ENCODE measurements at places on chromosomes 13 and 19.

DNA sequence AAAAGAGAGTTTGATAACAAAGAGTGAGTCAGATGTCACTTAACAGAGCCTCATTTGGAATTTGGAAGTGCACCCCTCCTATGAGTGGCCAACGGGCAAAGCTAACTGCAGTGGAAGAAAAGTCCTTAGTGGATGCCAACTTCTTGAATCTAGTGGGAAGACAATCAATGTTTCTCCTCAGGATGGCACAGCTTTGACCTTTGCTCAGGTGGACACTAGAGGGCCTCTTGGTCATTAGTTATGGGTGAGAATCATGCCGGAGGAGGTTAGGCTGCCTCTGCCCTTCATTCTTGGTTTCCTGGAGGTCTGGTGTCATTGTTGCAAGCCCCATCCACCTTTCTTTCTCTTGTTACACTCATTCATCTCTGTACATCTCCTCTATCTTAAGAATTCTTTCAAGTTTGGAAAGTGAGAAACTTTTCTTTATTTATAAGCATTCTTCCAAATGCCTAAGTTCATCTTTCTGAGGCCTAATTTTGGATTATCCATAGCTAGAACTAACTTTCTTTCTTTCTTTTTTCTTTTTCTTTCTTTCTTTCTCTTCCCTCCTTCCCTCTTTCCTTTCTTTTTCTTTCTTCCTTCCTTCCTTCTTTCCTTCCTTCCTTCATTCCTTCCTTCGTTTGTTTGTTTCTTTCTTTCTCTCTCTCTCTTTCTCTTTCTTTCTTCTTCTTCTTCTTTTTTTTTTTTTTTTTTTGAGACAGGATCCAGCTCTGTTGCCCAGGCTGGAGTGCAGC is 327.2 kb upstream of the TSHZ3 start:
- no peak for DNase-seq

GRCh38 chr13:97810152-97810551 is 143.3 kb upstream of the IPO5 start:
- DNase-seq: no peak

DNA sequence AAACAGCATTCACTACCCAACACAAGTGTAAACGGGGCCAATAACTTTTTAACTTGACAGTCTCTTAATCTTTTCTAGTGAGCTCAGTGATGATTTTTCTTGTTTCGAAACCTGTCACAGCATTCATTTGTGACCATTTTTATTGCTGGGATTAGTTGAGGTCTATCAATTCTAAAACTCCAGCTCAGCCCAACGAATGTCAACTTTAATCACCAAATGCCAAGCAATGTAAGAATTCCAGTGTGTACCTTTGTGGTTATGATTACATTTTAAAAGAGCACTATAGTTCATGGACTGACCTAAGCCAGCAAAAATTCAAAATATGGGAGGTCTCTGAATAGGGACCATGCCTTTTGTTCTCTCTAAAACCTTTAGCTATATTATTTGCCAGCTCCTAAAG is 694.3 kb upstream of the SGCG start:
- no peak for DNase-seq

DNA sequence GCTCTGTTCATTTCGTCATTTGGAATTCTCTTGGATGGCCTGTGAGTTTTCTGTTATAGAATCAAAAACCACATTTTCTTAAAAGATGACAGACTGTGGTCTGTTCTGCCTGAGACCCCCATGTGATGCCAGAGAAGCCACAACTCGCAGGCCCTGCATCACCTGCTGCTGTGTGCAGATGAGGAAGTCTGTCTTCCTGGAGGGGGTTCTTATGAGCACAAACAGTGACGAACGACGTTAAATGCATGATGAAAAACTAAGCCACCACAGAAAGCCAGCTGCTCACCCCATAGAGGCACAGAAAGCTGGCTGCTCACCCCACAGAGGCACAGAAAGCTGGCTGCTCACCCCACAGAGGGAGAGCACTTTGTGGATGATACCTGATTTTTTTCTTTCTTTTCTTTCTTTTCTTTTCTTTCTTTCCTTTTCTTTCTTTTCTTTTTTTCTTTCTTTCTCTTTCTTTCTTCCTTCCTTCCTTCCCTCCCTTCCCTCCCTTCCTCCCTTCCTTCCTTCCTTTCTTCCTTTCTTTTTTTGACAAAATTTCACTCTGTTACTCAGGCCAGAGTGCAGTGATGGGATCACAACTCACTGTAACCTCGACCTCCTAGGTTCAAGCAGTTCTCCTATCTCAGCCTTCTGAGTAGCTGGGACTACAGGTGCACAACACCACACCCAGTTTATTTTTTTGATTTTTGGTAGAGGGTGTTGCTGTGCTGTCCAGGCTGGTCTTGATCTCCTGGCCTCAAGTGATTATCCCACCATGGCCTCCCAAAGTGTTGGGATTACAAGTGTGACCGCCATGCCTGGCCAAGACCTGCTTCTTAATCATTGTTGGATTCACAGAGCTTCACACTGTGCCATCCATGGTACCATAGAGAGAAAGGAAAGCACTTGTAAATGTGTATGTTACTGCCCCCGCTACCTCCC is 1191.4 kb downstream of the UQCRFS1 start:
- no peak for DNase-seq

- DNase-seq: no peak
Measured at GRCh38 chr19:6475321-6476108, 6.1 kb downstream of the DENND1C start.

GRCh38 chr13:113402471-113403254 is 38.7 kb upstream of the GRTP1 start:
- no peak for DNase-seq

- DNase-seq: no peak
Measured at GRCh38 chr13:94129490-94129894, 350.0 kb downstream of the DCT start.

DNA sequence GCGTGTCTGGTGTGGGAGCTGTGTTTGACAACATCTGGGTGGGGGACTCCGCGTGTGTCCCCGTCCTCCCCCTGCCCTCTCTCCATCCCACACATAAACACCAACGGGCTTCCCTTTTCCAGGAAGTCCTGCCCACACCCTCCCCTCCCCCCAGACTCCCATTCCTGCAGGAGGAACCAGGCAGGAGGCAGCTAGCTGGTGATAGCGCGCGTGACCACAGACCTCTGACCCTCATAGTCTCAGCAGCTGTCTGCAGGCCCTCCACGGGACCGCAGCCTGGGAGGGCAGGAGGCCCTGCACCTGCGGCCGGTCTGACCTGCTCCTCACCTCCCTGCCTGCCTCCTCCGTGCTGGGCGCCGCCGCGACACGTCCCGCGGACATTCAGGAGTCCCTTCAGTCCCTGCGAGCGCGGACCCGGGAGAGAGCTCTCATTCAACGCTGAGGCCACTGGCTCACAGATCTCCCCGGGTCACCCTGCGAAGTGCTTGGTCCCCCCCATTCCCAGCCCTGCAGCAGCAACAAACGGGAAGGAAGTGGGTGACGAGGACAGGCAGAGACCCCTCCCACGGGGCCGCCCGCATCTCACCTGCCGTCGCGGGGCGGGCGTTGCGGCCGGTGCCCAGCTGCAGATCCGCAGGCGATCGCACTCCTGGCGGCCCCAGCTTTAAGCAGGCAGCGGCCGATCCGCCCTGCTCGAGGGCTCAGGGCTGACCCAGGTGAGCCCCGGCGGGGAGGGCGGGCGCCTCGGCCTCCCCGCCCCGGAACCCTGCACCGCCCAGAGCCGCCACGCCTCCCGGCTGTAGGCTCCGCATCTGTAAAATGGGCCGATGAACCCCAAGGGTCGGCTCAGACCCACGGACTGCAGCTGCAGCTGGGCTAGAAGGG is 1.1 kb upstream of the ACP5 start:
- DNase-seq: no peak

DNA sequence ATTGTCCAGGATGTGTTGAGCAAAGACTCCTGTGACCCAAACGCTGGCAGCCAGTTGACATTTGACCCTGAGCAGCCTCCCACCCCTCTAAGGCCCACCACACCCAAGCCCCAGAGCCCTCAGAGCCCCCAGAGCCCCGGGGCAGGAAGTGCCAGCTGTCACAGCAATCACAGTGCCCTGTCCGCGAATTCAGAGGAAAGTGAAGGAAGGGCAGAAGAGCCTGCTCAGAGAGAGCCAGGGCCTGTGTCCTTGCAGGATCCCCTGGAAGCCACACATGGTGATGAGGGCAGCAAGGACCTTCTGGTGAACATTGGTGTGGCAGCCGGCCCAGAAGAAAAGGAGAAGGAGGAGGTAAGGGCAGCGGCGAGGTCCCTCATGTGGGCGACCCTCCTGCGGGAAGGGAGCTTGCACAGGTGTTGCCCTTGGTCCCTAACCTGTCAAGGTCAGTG is 63.7 kb downstream of the SPATA13 start:
- DNase-seq: no peak

DNA sequence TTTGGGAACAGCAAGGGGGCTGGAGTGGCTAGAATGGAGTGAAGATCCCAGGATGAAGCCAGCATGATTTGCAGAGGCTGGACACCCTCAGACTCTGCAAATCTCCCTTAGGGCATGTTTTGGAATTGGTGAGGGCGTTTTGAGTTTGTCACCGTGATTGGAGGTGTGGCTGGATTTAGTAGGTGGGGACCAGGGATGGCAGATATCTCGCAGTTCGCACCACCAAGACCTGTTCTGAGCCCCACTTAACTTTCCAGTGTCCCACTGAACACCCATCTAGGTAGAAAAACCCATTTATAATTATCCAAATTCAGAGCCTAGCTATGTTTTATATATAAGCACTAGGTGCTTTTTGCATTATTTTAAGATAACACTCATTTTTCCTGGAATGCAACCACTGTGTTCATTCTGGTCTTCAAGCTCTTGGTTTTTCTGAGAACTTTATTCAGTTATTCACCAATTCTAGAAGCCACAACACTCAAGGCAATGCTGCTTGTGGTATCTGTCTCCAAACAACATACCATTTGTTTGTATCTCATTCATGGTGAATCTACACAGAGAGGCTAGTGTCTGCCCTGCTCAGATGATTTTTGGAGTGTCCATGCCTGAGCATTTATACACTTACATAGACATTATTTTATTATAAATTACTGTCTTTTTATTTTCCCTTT is 3.0 kb upstream of the NANOS2 start:
- peak; percentile 32 for DNase-seq

- DNase-seq: no peak
Measured at GRCh38 chr13:112655913-112656312, 33.9 kb upstream of the ATP11A start.

DNA sequence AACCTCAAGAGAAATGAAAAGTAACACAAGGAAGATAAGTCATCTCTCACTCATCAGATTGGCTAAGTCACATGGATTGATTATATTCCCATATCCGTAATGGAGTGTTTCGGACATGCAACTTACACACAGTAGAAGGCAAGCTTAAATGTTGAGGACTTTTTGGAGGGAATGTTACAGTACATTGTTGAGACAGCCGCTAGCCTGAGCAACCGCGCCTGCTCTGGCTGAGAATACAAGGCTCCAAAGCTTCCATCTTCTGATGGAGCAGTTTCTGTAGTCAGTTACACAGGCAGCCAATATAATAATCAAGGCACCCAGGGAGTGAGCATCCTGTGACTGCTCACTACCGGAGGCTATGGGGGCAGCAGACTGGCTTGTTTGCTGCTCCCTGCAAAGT is 1.0 kb upstream of the CRYL1 start:
- no peak for DNase-seq

- no peak for DNase-seq
Measured at GRCh38 chr13:33303855-33304597, 18.5 kb upstream of the STARD13 start.

DNA sequence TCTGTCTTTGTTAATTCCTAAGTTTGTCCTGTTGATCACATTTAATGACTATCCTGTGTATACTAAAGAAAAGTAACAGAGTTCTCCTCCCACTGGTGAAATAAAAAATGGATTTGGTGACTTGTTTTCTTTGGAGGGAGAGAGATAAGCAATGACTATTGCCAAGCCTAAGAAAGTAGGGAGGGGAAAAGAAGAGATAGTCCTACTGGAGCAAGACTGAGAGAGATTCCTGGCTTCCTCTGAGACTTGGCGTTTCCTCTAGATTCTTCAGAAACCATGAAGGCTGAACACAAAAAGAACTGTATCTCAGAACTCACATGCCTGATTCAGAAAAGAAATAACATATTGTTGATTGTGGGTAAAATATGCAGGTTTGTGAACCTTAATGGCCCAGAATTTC is 406.5 kb downstream of the FOXO1 start:
- DNase-seq: no peak

GRCh38 chr13:37700887-37701286 is 102.3 kb upstream of the POSTN start:
- DNase-seq: no peak

GRCh38 chr19:55165952-55166529 is 372 bp downstream of the DNAAF3 start:
- DNase-seq: peak; percentile 57

- no peak for DNase-seq
Measured at GRCh38 chr13:36101157-36101556, 30.0 kb downstream of the DCLK1 start.

GRCh38 chr13:59681636-59682311 is 482.0 kb downstream of the DIAPH3 start:
- DNase-seq: no peak

- DNase-seq: no peak
Measured at GRCh38 chr19:36423925-36424324, 5.5 kb upstream of the ZFP82 start.

- no peak for DNase-seq
Measured at GRCh38 chr13:44932850-44933251, 56.4 kb downstream of the NUFIP1 start.

- no peak for DNase-seq
Measured at GRCh38 chr19:41935760-41936415, 7.6 kb upstream of the ERFL start.

- no peak for DNase-seq
Measured at GRCh38 chr19:17829855-17830566, 8.7 kb upstream of the INSL3 start.

DNA sequence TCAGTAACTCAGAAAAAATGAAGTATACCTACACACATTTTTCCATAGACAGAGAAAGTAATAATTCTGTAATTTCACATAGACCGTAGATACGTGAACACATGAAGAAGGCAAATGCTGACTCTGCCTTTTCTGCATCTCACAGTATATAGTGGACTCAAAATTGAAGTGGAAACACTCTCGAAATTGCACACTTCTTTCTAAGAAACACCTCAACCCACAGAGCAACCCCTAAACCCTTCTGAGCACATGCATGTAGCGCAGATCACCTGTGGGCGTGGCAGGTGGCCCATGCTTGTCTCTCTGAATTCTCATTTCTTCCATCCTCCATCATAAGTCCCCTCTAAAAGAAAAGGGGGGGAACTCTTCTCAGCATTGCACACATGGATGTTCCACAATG is 34.7 kb downstream of the COL4A1 start:
- DNase-seq: no peak

GRCh38 chr13:34667286-34668218 is 274.5 kb upstream of the NBEA start:
- DNase-seq: no peak

- no peak for DNase-seq
Measured at GRCh38 chr19:19292607-19293006, 19.5 kb upstream of the TM6SF2 start.

DNA sequence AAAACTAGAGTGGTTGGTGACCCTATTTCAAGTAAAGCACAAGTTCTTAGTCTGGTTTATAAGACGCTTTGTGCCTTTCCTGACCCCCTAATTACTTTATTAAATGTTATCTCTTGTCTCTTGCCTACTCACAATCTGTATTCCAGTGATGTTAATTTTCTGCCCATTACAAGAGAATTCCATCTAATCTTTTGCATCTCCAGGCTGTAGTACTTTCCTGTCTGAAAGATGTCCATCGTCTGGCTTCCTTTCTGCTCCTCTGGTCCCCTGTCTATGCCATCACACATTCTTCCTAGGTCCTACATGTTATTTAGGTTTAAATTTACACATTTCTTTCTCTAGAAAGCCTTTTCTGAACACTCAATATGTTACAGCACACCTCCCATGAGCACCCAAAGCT is 25.9 kb upstream of the OXGR1 start:
- no peak for DNase-seq

All from hypothalamus (tissue), 51 donors.